ENCODE measurements at places on chromosomes 1 and 21.

DNA sequence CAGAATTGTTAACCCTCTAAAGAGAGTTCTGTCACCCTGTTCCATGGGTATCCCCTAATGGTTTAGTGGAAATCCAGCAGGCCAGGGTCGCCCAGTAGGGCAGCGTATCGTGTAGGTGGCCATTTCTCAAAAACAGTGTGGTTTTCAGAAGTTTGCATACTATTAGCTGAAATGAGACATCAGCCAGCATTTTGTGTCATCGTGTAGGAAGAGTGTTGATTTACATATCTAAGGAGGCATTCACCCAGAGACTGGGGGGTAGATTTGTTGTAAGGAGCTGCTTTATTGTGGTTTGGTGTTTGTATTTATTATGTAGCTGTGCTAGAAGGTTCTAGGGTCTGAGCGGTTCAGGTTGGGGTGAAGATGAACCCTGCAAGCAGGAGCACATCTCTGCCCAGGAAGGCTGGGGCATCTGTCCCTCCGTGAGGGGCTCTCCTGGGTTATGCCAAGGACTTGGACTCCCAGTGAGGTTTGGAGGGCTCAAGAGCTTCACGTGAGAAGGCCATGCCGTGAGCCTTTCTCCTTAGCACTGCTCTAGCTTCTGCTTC lies 174.4 kb downstream of the PGBD5 start:
- no peak for DNase-seq

GRCh38 chr1:165173818-165174217 lies 182.7 kb downstream of the LMX1A start:
- no peak for DNase-seq

DNA sequence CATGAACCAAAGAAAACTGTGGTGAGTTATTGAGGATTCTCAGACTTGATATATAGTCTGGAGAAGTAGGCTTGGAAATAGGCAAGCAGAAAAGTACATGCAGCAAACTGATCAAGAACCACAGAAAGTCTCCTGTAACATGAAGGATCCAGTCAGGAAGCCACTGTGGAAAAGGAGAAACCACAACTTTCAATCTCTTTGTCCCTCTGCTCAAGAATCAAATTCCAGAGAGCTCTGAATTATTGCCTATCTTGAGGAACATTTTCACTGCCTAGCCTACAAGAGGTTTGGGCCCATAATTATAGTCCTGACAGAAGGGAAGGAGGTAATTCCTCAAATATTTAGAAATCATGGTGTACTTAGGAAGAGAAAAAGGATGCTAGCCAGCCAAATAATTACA lies 43.0 kb upstream of the ADAMTS1 start:
- no peak for DNase-seq

DNA sequence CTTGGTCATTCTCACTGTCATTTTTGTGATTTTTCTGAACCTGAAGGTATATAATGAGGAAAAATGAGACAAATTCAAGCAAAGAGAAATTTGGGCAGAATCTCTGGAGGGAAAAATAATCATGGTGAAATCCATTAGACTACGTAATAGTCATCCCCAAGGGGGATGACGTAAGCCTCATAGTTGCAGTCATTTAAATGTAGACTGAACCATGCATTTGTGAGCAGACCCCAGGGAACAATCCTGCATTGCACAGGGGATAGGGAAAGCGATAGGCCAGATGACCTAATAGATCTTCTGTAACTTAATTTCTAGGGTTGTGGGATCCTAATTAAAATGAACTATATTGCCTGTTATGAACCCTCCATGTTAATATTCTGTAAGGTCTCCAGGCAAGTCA lies 167.4 kb upstream of the C1orf21 start:
- DNase-seq, result no peak

DNA sequence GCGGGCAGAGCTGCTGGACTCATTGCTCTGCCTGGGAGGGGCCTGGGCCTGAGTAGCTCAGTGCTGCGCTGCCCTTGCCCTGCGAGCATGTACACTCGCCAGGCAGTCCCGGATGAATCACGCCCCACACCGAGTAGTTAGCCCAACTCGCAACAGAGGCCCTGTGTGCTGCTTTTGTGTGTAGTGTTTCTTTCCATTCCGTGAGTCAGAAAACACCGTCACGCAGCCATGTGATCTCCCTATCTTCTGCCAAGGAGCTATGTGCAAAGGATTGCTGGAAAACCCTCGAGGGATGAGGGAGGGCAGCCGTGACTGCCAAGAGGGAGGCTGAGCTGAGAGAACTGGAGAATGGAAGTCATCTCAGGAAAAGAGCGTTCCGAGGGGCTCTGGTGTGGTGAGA lies 37.3 kb downstream of the NENF start:
- DNase-seq, result peak; percentile 91

- DNase-seq, result no peak
Observed at GRCh38 chr1:54738244-54738643, 22.6 kb downstream of the TTC4 start.

DNA sequence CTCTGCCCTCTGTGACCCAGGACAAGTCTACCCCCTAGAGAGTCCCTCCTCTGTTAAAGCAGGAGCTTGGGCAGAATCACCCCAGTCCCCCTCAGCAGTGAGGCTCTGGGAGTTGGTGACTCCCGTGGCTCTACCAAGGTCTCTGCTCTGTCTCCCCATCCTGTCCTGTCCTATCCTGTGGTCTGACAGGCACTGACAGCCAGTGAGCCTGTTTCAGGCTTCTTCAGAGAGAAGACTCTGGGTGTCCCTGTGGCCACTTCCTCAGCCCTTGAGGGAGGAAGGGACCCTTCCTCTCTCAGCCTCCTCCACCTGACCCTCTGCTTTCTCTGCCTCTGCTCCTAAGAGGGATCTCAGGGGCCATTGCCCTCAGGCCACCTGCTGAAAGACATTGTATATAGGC lies 148.7 kb downstream of the FCRL5 start:
- no peak for DNase-seq

- no peak for DNase-seq
Observed at GRCh38 chr1:246805135-246805716, 81.0 kb downstream of the SCCPDH start.

- peak; percentile 69 for DNase-seq
Observed at GRCh38 chr21:36069713-36070583, at the start of gene CBR1. Gene CBR1 (plus strand): TSS chr21:36070024. CDS start chr21:36070116, 92 bp downstream.

DNA sequence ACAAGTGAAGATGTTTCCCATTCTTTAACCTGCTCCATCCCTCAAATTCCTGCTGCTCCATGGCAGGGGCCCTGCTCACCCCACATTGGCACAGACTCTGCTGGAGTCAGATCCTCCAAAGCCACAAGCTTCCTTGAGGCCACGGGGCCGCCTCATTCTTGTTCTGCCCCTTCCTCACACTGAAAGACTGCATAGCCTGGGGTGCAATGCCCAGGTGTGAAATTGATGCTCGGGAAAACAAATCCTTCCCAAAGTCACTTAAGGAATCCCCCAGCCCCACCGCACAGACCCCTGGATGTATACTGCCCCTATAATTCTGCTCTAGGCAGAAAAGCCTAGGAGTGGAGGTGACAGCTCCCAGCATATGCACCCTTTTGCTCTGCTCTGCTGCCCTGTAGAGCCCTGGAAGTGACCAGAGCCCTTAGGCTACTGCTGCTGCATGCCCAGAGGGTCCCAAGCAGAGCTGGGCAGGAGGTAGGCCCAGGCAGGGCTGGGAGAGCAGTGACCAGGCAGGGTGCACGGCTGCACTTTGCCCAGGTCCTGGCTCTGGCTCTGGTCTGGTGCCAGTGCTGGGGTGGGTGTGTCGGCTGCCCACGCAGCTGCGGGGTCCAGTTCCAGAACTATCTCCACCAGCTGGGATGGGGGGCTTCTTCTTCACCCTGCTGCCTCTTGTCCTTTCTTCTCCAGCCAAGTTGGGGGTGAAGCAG lies 1.6 kb downstream of the HES2 start:
- DNase-seq, result no peak

Data from epithelial cell of prostate (primary cell).